GM20000 (cell line): ENCODE measurements at places on chromosomes 13 and 19.

DNA sequence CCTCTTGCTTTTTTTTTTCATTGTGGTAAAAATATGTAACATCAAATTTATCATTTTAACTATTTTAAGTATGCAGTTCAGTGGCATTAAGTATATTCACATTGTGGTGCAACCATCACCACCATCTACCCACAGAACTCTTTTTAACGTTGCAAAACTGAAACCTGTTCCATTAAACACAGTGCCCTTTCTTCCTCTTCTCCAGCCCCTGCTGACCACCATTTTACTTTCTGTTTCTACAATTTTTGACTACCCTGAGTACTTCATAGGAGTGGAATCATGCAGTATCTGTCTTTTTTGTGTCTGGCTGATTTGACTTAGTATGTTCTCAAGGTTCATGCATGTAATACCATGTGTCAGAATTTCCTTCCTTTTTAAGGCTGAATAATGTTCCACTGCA is 153.1 kb downstream of the FGF9 start:
- no peak for DNase-seq

GRCh38 chr13:101397742-101398141 is 18.6 kb downstream of the NALCN start:
- no peak for DNase-seq

DNA sequence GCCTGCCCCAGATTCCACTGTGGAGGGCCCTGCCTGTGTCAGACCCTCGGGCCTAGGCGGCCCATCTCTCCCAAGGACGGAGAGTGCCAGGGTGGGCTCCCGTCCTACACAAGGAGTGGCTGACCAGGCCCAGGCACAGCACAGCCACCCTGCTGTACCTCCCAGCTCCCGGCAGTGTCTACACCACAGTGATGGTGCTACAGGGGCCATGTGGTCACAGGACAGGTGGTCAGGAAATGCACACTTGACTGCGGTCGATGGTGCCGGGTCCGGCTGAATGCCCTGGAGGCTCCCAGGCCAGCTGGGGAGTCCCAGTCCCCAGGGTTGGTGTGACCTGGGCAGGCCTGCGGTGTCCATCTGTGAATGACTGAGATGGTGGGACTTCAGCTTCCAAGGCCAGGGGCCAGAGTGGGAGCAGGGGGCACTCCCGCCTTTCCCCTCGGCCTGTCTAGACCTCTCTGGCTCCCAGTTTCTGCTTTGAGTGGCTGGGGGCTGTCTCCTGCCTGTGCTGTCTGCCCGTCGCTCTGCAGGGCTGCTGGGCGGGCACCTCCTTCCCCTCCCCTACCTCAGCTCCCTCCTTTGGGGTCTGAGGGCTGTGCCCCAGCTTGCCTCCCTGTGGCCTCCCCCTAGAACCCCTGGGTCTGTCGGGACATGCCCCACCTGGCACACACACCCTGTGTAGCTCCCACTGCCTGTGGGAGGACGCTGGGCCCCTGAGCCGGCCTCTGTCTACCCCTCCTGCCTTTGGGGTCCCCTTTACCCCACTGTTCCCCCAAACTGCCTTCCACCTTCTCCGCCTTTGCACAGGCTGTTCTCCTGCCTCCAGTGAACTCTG is 12.5 kb downstream of the DDA1 start:
- no peak for DNase-seq

DNA sequence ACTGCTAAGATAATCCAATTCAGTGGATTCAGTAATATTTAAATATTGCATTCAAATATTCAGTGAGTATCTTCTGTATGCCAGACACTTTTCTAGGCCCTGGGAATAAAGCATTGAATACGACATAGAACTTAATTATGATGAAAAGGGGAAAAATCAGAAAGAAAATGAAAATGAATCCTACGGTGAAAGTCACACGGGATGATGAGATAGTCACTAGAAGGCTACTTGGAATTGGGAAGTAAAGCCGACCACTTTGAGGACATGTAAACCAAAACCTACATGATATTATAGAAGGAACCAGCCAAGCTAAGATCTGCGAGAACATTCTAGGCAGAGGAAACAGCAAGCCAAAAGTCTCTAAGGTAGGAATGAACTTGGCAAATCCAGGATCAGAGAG is 10.1 kb downstream of the DPY19L3 start:
- no peak for DNase-seq

GRCh38 chr19:7953060-7953459 is 9.6 kb upstream of the TIMM44 start:
- DNase-seq, result no peak
